Neural progenitor cell (in vitro differentiated cells): ENCODE measurements at places on chromosomes 3 and 15.

DNA sequence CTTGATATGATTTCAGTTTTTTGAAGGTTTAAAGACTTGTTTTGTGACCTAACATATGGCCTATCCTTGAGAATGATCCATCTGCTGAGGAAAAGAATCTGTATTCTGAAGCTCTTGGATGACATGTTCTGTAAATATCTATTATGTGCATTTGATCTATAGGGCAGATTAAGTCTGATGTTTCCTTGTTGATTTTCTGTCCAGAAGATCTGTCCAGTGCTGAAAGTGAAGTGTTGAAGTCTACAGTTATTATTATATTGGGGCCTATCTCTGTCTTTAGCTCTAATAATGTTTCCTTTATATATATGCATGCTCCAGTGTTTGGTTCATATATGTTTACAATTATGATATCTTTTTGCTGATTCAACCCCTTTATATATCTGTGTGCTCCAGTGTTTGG lies 362.8 kb downstream of the EPHA6 start:
- no peak for DNase-seq

DNA sequence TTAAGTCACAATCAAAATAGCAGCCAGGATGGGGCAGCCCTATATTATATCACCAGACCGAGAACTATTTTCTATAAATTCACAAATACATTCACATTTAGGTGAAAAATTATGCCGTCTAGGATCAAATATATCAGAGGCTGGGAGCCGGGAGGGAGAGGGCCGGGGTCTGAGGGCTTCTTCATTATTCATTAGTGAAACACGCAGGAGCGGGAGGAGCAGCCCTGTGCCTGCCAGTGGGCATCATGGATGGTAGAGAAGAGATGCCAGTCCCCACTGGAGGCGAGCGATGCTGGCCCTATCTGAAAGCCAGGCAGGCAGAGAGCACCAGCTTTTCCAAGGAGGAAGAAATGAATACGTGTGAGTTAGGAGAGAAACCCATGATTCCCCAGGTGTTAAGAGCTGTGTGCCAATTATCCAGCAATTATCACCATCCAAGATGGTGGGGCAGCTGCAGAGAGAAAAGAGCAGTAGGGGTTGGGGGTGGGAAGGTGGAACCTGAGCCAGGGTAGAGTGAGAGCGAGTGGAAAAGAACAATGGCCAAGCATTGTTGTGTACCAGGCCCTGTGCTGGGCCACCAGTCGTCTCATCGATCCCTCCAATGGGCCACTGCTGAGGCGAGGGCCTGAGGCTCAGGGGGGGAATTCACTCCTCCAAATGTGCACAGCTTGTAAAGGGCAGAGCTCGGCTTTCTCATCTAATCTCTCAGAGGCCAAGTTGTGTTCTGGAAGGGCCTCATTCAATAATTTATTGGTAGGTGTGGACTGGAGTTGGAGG lies 261.3 kb upstream of the TLE3 start:
- DNase-seq = peak; percentile 20

- no peak for DNase-seq
Observed at GRCh38 chr3:11808231-11808630, 38.5 kb downstream of the TAMM41 start.

GRCh38 chr3:109339197-109339596 lies 1.9 kb upstream of the DPPA4 start:
- DNase-seq = no peak

DNA sequence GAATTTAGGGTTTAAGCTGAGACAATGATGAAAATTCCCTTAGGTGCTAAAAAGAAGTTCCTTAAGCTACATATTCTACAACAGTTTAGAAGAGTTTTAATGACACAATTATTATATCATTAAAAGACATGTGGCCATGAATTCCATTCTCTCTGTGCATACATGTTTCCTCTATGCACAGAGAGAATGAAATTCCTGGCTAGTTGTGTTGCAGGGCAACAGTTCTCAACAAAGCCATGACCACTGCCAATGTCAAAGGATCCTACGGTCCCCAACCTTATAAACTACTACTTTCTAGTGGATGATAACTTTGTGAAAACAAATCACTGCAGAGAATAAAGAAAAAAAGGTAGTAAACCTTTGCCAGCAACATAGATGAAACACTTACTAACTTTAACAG lies 122.7 kb downstream of the OTOL1 start:
- no peak for DNase-seq

GRCh38 chr3:106643684-106644161 lies 733.5 kb upstream of the CCDC54 start:
- DNase-seq = no peak

GRCh38 chr15:60761505-60761845 lies 282.5 kb upstream of the ICE2 start:
- DNase-seq = no peak

DNA sequence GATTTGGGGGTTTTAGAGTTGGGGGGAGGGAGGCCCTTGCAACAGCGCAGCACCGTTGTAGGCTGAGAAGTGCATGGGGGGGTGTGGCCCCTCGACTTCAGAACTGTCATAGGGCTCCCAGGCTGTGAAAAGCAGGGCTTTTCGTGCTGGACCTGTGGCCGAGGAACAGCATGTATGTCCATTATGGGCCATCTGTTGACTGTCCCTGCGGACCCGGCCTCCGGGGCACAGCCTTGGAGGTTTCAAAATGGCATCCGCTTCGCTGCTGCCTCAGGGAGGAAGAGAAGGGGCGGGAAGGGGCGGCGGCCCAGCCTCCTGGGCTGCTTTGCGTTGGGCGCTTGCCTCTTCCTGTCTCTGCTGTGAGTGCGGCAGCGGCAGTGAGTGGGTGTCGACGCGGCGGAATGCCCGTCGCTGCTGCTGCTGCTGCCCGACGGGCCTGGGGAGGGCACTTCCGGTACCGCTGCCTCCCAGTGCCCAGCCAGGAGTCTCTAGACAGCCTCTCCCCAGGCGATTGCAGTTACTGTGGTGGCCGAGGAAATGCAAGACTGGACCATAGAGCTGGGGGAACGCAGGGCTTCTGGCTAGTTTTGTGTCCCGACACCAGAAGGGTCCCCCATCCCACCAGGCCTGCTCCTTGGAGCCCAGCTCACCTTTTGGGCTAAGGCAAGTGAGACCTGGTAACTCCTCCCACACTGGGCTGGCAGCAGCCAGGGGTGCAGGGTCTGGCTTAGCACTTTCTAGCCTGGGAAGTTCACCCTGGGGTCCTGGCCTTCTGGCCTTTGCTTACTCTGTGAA lies 1.9 kb downstream of the GNAI2 start:
- DNase-seq = peak; percentile 69

- no peak for DNase-seq
Observed at GRCh38 chr3:165201964-165202363, 5.8 kb upstream of the SLITRK3 start.

GRCh38 chr3:196883361-196883760 lies 15.6 kb downstream of the SENP5 start:
- no peak for DNase-seq

DNA sequence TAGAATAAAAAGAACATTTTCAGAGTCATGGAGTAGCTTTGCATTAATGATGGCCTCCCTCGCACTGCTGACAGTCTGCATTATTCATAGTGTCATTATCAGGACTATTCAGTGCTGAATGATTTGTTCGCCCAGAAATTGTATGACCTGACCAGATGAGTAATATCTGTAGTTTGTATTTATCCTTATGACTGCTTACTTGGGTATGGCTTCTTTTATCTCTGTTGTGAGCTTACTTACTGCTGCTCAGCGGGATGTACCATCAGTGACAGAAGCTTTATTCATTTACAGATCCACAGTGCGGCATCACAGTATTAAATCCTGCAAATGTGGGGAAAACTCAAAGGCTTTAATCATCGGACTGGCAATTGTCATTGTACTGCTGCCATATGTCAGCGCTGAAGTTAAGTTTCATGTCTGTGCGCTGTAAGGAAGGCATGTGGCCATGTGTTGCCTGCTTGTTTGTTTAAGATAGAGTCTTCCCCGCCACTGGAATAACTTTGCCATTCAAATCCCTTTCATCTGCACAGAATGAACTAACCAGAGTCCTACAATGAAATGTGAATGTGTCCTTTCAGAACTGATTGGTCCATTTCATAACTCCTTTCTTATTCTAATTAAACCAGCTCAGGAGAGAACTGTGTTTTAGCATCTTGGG lies 262.2 kb downstream of the CHL1 start:
- DNase-seq = no peak

DNA sequence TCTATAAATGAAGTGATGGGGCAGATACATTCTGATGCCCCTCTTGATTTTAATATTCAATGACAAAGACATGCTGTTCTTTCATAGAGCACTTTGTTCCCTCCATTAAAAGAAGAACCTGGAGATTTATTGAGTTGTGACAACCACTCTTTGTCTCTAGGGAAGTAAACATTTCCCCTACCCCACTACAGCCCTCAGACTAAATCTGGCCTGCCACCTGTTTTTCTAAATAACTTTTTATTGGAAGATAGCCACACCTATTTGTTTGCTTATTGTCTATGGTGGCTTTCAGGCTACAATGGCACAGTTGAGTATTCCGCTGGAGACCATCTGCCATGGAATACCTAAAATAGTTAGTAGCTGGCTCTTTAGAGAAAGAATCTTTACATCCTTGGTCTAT lies 41.2 kb upstream of the ZNF385D start:
- no peak for DNase-seq

DNA sequence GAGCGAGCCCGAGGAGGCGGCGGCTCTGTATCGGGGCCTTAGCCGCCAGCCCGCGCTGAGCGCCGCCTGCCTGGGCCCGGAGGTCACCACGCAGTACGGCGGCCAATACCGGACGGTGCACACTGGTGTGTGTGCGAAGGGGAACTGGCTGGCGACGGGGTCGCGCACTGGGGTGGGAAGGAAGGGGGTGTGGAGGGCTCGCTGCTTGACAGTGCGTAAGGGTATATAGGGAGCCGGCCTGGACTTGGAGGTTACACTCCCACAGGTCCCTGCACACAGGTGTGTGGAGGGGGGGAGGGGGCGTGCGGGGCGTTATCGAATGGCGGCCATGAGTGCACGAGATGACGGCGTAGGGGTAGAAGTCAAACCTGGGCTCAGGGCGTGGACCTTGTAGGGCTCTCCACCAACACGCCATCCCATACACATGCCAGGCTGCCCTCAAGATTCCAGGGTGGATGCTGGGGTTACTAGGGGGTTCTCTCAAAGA lies 389 bp downstream of the APEH start:
- no peak for DNase-seq

DNA sequence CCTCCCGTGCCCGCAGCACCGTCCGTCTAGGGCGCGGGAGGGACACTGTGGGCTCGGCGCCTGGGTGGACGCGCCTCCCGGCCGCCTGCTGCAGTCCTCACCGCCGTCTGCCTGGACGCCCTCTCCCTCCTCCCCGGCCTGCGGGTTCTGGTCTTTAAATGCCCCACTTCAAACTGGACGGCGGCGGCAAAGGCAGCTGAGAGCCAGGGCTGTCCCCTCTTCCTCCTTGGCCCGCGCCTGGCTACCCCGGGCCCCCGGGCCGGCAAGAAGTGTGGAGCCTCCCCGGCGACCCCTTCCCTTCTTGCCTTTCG lies 426 bp downstream of the CBLB start:
- peak; percentile 83 for DNase-seq

- DNase-seq = no peak
Observed at GRCh38 chr15:62928242-62928999, 114.1 kb upstream of the TPM1 start.

DNA sequence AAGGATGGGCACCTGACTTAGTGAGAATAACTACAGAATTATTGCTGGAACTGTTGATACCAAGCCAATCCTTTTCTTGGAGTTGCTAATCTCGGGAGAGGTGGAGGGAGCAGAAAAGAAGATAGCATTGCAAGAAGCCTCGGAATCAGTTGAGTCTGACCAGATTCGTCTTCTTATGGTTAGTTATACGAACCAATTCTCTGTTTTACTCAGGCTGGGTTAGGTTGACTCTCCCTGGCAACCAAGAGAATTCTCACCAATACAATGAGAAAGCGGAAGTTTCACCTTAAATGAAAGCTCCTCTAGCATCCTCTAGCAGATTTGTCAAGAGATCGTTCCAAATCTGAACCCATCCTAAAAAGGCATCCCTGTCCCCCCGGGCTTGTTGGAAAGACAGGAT lies 43.5 kb upstream of the UBE2E1 start:
- DNase-seq = no peak

DNA sequence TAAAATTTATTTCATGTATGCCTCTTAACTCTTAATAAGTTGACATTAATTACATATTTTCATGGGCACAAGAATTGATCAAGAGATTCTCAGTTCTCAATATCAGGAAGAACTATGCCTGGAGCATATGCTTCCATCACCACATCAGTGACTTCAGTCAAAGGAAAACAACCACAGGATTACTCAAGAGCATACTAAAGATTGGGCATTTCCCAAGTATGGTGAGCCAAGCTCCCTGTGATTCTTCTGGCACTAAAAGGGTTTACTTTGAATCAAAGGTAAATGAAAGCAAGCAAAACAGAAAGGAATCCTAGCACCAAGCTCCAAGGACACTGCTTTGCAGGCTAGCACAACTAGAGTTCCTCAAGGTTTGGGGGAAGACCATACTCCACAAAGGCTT lies 44.6 kb downstream of the FMN1 start:
- DNase-seq = no peak

- DNase-seq = no peak
Observed at GRCh38 chr3:129558081-129558771, 15.3 kb downstream of the H1-8 start.

DNA sequence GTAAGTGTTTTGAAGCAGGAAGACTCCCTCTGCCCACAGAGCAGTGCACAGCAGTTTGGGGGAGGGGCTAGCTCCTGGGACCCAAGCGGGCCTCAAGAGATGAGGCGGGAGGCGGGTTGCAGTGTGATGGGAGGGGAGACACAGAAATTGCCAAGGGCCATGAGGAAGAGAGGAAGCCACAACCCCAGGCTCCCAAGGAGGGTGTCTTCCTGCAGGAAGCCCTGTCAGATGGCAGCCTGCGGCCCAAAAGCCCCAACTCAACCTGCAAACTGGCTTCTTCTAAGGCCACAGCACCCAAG lies 7.3 kb upstream of the ISLR2 start:
- peak; percentile 78 for DNase-seq

GRCh38 chr15:56832125-56832524 lies 86.3 kb upstream of the TCF12 start:
- no peak for DNase-seq

GRCh38 chr3:72285502-72285901 lies 500.6 kb upstream of the PROK2 start:
- DNase-seq = no peak

DNA sequence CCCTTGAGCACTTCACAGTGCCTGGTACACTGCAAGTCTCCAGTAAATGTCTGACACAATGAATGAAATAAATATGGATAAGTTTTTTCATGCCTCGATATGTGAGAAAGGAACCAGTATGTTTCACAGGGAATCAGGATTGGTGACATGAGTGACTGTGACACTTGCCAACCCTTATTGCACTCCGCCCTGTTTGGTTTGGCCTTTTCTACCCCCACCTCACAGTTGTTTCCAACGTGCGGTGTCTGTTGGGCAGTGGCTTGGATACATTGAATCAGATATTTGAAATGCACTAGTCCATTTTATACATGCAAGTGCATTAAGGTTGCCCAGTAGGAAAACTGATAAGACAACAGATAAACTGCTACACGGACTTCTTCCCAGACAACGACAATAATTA lies 2.0 kb downstream of the NPHP3 start:
- no peak for DNase-seq
